Activated CD4-positive, alpha-beta T cell treated with anti-CD3 and anti-CD28 coated beads, Interleukin-2, amount 10 ng/mL, durations not matched to agents 7 days and 5 days (primary cell): ENCODE measurements at places on chromosomes 2 and 18.

- no peak for DNase-seq
These were observed 419.6 kb downstream of the SOX11 start for GRCh38 chr2:6111781-6112261.

DNA sequence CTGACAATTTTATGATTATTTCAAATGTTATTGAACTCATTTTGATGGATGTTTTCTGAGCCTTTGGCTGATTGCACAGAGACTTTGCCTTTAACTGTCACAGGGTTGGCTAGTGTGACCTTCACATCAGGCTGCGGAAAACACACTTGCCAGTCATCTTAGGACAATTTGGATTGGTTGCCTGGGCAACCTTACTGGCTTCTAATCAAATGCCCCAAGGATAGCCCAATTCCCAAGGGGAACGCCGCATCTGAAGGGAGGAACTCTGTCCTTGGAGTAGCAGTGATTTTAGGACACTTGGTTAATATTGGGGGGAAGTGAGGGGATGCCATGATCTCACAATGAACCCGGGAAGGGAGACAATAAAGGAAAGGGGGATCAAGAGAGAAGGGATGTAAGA lies 29.5 kb downstream of the OSBPL6 start:
- DNase-seq: no peak

- no peak for DNase-seq
These were observed 420.7 kb upstream of the TRIB2 start for GRCh38 chr2:12295856-12296519.

DNA sequence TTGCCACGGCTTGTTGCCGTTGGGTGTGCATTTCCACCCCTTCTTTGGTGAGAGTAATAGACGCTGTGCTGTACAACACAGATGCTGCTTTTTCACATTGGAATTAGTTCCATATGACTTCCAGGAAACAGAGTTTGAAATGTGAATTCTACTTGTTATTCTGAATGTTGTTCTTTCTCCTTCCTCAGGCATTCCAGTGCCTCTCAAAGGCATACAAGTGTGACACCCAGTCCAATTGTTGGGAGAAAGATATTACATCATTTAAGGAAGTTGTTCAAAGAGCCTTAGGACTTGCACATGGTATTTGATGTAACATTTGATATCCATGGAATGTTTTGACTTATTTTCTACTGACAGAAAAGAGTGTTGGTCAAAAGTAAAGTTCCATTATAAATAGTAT lies 134.4 kb upstream of the LTBP1 start:
- no peak for DNase-seq

GRCh38 chr2:69940691-69941090 lies 20.7 kb downstream of the ASPRV1 start:
- no peak for DNase-seq
